ENCODE measurements at places on chromosomes 7 and 10. TPM values are rescaled to one million over a fixed set of nuclear protein-coding genes. Genes with fewer than 3 reads are reported as not detected.

The MEIG1 gene
- not detected for total RNA-seq

GRCh38 chr7:110336423-110336822 lies 754.5 kb upstream of the LRRN3 start:
- no peaks in the 10 kb centered on the region for H3K27me3 ChIP-seq
- H3K4me1 ChIP-seq, result no peaks in the 10 kb centered on the region
- no peaks in the 10 kb centered on the region for H3K36me3 ChIP-seq
- DNase-seq, result no peak
- H3K27ac ChIP-seq, result no peak overlapping the region
- H3K4me3 ChIP-seq, result no peak overlapping the region

DNA sequence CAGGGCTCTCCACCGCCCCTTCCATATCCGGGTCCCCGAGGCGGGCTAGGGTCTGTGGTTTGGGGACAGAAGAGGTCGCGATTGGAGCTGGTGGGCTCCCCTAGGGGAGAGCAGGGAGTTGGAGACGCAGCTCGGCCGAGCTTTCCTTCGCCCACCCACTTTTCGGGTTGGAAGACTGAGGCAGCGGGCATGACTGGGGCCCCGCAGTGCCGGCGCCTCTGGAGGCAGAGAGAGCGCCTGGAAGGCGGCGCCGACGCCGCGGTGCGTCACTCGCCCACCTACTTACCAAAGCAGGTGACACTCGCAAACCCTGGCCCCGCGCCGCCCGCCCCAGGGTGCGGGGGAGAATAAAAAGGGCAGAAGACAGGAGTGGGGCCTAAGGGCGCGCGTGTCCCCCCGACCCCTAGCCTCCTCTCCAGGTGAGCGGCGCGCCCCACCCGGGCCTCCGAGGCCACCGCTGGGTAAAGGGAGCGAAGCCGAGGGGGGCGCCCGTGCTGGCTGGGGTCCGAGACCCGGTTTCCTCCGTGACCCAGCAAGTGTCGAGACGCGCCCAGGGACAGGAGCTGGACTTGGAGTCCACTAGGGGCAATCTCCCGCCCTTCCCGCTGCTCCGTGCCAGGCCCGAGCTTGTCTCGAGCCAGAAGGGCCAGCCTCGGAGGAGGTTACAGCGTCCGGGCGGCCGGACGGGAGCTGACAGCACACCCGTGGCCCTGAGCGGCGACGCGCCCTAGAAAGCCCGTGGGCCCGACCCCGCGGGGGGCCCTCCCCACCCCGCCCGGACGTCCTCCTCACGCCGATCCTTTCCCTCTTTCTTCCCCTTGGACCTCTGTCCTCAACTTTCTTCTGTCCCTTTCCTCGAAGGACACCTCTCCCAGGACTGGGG lies 34.4 kb upstream of the GRID1 start:
- peak overlapping the region; percentile 63 for H3K4me3 ChIP-seq
- H3K27ac ChIP-seq, result peak overlapping the region; percentile 86
- peak; percentile 67 for DNase-seq

The AOAH gene
- 4.7 TPM for total RNA-seq

- no peak for DNase-seq
- H3K4me1 ChIP-seq, result no peaks in the 10 kb centered on the region
- peaks cover 6% of the 10 kb centered on the region for H3K27me3 ChIP-seq
- H3K27ac ChIP-seq, result no peak overlapping the region
- no peak overlapping the region for H3K4me3 ChIP-seq
Measured at GRCh38 chr7:3688071-3688470, 387.0 kb downstream of the SDK1 start.
